ENCODE measurements at places on chromosomes 6 and 20.
A peak's percentile ranks its signal among the peaks of the same experiment; 100 is the strongest.

DNA sequence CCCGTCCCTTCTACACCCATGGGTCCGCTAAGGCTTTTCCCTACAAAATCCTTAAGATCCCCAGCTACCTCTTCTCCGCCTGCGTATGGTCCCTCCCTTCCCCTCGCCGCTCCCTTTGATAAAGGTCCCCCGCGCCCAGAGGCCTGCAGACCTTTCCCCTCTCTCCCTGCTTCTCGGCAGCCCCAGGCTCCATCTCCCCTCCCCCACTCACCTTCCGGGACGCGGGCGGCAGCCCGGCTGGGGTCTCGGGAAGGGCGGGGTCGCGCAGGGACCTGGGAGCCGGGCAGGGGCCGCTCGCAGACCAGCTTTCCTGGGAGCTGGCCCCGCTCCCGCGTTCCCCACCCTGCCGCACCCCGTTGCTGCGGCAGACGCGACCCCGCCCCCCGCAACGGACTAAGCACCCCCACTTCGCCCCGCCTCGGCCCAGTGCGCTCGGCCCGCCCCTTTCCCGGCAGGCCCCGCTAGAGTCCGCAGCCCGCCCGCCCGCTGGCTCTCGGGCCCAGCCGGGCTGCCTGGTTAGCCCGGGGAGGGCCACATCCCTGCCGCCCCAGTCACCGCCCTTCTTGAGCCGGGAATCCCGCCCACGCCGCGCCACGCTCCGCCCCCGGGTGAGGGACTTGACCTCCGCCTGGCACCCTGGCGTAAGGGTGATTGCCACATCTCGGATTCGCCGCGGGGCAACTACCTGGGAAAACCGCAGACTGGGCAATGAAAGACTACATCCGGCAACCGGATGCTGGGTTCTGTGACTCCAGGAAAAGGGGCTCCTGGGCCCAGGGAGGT, at the start of gene FLOT1:
Gene FLOT1 (minus strand): TSS at position 372 of the 783 bp plus-strand sequence. CDS start 498 bp downstream, outside the sequence.
- peak; percentile 95 for DNase-seq

- DNase-seq, result no peak
Measured at GRCh38 chr20:37649676-37650370, 44.0 kb upstream of the CTNNBL1 start.

- DNase-seq, result no peak
Measured at GRCh38 chr6:136073216-136073615, 176.9 kb downstream of the MTFR2 start.

DNA sequence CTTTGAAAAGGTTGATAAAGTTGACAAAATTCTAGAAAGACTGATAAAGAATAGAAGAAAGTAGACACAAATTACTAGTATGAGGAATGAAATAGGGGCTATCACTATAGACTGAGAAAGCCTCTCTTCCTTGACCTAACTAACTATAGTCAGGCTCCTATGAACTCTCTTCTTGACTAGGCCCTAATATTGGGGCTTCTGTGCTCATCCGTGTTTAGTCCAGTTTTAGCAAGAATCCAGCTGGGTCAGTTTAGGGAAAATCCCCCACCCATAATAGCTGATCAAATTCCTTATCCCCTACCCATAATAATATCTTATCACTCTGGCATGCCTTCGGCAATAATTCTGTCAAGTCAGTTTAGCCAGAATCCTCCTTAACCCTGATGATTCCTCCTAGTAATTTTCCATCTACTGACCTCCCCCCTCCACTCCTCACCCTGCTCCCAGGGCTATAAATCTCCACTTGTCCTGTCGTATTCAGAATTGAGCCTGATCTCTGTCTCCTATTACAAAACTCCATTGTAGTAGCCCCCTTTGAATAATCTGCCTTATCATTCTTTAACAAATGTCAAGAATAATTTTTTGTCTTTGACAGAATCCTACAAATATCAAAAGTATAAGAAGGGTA, 138.1 kb downstream of the TFAP2A start:
- no peak for DNase-seq

- no peak for DNase-seq
Measured at GRCh38 chr6:3323696-3324261, 65.0 kb downstream of the PSMG4 start.
